ENCODE measurements at places on chromosomes 3 and 15.

GRCh38 chr15:29838352-29839010 is 16.2 kb upstream of the TJP1 start:
- no peak for DNase-seq

DNA sequence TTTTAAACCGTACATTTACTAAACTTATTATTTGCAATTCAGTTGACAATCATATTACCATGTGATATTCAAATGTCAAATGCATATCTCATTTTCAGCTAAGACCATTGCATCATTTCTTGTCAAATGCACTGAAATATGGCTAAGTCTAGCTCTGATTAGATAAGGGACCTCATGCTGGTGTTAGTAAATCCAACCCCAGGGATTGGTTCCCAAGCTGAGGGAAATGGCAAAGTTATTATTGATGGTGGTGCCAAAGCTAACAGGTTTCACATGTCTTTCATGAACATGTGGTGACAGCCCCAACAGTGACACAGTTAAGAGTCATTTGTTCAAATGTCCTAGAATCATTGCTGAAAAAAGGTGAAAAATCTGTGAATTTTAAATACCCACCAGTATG is 641.1 kb downstream of the MECOM start:
- DNase-seq, result no peak

- no peak for DNase-seq
Observed at GRCh38 chr3:45631486-45631885, 36.9 kb downstream of the LIMD1 start.

GRCh38 chr3:192706272-192706671 is 21.1 kb downstream of the FGF12 start:
- DNase-seq, result no peak

DNA sequence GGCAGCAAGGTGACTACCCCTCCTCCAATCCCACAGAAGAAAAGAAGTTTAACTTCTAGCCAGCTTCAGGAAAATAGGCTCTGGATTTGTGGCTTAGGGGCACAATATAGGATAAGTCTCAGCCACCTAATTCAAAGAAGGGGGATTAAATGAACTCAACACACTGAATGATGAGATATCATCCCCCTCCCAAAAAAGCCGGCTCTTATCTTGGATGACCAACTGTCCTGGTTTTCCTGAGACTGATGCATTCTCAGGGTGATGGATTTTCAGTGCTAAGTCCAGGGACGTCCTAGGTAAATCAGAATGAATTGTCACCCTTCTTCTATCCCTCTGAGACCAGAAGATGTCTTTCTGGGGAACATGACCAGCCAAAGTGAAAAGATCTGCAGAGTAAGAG is 487.0 kb upstream of the PROK2 start:
- no peak for DNase-seq

GRCh38 chr3:194168994-194169393 is 33.0 kb downstream of the HES1 start:
- DNase-seq, result no peak

GRCh38 chr3:156760333-156760732 is 65.8 kb upstream of the LEKR1 start:
- DNase-seq, result no peak

DNA sequence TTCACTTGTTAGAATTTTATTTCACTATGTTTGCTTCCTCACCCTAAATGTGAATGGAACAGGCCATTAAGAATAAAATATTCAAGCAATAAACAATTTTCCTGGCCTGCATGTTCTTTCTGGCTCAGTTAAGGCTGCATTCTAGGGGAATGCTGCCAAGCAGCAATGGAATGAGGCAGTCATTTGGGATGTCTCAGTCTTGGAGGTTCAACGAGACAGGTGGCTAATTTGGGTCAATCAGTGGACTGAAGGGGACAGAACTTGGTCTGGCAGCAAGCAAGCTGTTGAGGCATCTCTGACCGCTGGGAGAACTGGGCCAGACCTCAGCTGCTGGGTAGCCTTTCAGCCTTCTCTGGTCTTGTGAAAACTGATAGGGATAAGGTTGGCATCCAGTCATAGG is 241.6 kb downstream of the NLGN1 start:
- DNase-seq, result no peak

DNA sequence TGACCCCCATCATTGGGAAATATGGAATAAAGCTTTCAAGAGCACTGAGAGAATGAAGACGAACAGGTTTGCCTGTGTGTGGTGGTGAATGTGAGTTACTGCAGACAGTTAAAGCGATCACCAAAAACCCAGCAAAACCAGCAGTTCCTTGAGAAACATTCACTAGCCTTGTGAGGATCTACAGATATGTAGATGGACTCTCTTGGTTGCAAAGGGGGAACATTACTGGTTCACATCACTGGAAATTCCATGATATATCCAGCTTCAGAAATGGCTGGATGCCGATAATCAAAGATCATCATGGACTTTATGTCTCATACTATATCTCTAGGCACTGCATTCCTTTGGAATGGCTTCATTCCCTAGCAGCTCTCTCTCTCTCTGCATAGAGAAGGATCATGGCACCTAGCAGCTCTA is 10.2 kb upstream of the HERC1 start:
- no peak for DNase-seq

Measured in stimulated activated CD8-positive, alpha-beta memory T cell treated with anti-CD3 and anti-CD28 coated beads, Interleukin-7, amount 100 ng/mL, for 1 hour (primary cell).